ENCODE measurements at places on chromosomes 6 and 20.

GRCh38 chr6:167825332-167826229, 1.1 kb upstream of the AFDN start:
- no peak for DNase-seq

- no peak for DNase-seq
Observed at GRCh38 chr6:22251348-22251747, 45.5 kb downstream of the PRL start.

DNA sequence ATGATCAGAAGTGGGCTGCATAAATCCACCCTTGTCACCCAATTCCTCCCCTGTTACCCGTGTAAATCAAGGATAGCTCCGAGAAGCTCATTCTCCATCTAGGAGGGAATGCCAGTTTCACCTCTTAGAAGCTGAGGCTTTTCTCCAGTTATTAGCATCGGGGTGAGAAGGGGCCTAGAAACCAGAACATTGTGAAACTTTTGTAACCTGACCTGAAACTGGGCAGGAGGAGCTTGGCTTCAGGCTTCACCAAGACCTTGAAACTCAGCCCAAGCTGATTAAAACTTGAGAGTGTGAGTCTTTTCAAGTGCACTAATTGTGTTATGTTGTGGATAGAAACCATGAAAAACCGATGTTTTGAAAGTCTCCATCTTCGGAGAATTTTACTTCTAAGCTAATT, 103.1 kb downstream of the BMP2 start:
- DNase-seq = no peak

GRCh38 chr20:23114018-23114417, 27.9 kb upstream of the CD93 start:
- no peak for DNase-seq

- DNase-seq = no peak
Observed at GRCh38 chr6:163565140-163565539, 150.6 kb downstream of the QKI start.

DNA sequence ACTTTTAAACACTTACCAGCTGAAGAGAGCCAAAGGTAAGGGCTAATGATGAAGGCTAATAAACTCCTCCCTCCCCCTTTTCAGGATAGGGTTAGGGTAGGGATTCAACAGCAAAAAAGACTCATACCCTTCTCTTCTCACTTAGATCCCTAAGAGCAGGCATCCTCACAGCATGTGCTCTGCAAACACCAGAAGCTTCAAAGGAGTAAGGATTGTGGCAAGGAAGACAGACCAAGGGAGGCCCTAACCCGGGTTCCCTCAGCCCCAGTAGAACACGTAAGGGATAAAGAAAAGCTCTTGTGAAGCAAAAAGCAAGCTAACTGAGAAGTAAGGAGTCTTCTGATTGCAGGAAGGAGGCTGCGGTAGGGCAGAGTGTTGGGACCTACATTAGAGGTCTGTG, 11.6 kb downstream of the MAP3K7 start:
- no peak for DNase-seq

- no peak for DNase-seq
Observed at GRCh38 chr6:7974565-7974937, 64.0 kb upstream of the TXNDC5 start.

DNA sequence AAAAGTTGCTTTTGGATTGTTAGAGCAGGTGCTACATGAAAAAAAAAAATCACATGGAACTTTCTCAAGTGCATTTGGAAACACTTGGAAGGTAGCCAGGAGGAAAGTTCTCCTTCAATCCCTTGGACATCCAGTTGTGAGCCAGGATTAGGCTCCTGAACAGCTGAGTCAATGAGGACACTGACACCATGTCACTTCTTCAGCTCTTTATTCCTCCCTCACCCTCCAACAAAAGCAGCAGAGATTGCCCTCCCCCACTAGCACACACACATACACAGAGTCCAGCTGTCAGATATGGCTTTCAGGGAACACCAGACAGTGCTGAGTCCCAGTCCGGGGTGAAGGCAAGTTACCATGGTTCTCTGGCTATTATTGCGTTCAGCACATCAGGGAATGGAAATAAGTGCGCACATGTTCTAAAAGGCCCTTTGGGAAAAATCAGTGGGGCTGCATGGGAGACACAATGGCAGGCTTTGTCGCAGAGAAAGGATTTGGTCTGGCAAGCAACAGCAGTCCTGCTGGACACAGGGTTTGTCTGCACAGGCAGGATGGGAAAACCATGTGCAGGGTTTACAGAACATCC, 124.7 kb upstream of the MARCKS start:
- peak; percentile 39 for DNase-seq

- no peak for DNase-seq
Observed at GRCh38 chr6:165823609-165824326, 160.7 kb upstream of the PDE10A start.

- DNase-seq = no peak
Observed at GRCh38 chr6:163707387-163708355, 293.2 kb downstream of the QKI start.

DNA sequence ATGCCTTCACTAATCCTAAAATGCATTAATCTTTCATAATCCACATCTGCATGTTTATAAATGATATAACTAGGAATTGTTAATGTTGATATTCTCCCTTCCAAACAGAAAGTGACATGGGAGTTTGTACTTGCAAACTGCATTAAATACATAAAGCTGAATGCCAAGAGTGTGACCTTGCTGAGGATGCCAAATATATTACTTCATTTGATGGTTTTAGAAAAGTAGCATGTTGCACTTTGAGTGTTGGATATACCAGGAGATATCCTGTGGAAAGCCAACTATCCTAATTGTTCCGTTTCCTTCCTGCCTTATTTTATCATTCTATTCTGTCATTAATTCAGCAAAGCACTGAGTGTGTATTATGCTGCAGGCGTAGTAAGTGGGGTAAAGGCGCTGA, 229.8 kb downstream of the TMEM242 start:
- DNase-seq = no peak

DNA sequence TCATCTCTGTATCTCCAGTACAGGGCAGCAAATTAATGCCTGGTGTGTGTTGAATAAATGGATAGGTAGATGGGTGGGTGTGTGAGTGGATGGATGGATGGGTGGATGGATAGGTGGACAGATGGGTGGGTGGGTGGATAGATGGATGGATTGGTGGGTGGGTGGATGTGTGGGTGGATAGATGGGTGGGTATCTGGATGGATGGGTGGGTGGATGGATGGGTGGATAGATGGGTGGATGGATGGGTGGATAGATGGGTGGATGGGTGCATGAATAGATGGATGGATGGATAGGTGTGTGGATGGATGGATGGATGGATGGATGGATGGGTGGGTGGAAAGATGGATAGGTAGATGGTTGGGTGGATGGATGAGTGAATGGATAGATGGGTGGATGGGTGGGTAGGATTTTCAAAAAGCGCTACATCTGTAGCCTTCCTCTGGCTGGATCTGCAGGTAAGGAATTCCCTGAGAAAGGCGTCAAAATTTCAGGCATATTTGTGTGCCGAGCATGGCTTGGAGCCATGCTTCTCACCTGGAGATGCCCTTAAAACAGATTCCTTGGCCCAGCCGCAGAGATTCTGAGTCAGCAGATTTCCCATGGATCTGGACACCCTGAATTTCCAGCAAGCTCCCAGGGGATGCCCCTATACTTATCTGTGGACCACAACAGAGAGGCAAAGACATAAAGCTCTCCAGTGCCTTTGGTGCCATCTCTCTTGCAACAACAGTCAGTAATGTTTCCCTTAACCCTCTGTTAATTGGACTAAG, 177.6 kb downstream of the CDH4 start:
- no peak for DNase-seq

- no peak for DNase-seq
Observed at GRCh38 chr6:40809627-40810026, 222.5 kb upstream of the LRFN2 start.

- DNase-seq = no peak
Observed at GRCh38 chr20:58897488-58897887, 45.0 kb downstream of the GNAS start.

- no peak for DNase-seq
Observed at GRCh38 chr6:26184367-26184891, 97.2 kb downstream of the HFE start.

DNA sequence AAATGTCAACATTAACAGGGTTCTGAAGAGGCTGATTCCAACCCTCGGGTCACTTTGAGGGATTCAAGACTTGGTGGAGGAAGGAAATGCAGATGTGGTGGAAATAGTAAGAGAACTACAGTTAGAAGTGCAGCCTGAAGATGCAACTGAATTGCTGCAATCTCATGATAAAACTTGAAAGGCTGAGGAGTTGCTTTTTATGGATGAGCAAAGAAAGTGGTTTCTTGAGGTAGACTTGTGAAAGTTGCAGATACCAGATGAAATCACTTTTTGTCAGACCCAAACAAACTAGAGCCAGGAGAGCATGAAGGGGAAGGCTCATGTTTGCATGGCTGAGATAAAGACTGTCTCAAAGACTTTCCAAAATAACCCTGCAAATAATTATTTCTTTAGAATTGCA, 16.2 kb downstream of the ANKRD6 start:
- no peak for DNase-seq

DNA sequence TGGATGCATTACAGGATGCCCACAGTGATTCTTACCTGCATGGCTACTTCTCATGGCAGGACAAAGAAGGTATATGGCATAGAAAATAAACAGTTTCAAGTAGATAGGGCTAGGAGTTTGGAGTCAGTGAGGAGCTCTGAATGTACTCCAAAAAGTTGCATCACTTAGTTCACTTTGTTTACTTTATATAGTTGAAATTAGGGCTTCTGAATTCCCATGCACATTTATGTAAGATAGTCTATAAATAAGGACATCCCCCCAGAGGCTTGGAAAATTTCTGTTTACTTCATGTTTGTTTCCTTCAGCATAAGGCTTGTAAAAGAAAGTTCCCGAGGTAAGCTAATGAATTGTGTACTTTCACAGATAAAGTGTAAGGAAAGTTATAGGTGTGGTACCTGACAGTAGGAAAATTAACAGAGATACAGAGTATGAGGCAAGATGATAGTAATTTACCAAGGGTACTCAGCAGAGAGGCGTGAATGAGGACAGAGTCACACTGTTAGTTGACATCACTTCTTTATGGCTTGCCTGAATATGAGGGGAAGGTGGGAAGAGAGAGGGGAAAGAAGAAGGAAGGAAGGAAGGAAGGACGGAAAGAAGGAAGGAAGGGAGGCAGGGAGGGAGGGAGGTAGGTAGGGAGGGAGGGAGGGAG, 51.1 kb downstream of the ADTRP start:
- DNase-seq = no peak

GRCh38 chr20:20215976-20216727, 151.8 kb upstream of the INSM1 start:
- DNase-seq = peak; percentile 94

GRCh38 chr6:93794166-93794565, 374.8 kb upstream of the EPHA7 start:
- DNase-seq = no peak

DNA sequence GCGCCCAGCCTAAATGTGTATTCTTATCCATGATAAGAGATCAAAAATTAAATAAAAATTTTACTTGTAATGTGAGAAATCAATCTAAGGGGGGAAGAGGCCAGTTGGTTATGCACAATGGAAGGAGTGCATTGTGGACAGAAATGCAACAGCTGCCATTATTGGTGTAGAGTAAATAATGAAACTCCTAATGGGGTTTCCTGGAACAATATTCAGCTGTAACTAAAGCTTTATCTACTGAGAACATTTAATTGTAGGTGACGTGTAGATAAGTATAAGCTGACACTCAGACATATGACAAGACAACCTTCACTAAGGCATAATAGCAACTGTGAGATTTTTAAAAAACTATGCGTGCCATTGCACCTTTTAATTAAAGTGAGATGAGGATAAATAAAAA, 71.4 kb downstream of the CEP57L1 start:
- DNase-seq = no peak

DNA sequence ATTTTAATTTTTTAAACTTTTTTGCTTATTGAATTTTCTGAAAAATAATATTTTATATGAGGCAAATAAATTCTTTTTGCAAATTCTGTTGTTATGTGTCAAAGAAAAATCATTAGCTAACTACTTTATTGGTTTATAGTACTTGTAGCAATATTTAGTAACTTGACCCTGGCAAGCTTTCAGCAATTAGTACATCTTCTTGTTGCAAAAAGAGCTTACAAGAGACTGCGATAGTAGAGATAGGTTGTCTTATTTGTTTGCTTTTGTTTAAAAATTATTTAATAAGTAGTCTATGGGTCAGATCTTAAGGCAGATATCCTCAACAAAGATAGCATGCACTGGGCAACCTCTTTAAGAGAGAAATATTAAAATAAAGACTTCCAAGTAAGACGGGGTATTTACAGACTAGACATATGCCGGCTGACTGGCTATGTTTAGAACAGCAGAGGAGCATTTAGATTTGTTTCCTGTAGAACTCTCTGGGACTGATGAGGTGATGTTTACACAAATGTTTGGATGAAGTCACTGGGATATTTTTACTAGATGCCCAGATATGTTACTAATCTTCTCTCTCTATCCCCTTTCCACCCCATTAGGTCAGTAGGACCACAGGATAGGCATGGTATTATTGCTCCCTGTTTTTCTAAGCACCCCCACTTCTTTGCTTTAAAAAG, 25.0 kb downstream of the VGLL2 start:
- no peak for DNase-seq

DNA sequence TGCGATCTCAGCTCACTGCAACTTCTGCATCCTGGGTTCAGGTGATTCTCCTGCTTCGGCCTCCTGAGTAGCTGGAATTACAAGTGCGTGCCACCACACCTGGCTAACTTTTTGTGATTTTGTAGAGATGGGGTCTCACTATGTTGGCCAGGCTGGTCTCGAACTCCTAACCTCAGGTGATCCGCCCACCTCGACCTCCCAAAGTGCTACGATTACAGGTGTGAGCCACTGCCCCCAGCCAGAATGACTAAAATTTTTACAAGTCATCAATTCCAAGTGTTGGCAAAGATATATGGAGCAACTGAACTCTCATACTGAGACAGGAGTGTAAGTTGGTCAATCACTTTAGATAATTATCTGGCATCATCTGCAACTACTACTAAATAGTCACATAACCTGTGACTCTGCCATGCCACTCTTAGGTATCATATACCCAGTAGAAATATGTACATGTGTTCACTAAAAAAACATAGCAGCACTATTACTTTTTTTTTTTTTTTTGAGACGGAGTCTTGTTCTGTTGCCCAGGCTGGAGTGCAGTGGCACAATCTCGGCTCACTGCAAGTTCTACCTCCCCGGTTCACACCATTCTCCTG, 3.0 kb downstream of the EIF6 start:
- DNase-seq = no peak

DNA sequence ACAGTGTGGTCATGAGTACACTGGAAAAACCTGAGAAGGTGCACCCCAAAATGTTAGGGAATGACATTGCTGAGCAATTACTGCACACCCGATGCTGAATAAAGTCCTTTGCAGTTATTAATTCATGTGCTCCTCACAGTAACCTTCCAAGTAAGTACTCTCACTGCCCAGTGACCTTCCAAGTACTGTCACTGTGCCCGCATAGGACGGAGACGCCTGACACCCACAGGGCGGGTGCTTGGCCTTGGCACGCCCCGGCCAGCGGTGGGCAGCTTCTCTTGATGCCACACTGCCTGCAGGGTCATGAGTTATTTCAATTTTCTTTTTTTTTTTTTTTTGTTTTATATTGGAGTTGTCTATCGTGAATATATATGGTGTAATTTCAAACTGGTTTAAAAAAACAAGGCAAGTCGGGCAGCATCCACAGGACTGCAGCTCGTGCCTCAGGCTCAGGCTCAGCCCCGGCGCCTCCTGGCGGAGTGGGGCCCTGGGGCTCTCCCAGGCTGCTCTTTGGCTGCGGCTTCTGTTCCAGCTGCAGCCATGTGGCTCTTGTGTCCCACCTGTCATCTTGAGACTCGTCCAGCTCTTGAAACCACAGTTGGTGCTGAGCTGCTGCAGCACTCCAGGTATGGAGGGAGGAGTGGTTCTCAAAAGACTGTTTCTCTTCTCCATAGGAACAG, 27.0 kb downstream of the PNLDC1 start:
- no peak for DNase-seq

GRCh38 chr6:137219664-137220252, 573 bp upstream of the IFNGR1 start:
- no peak for DNase-seq

All from NCI-H1930 (cell line).